ENCODE measurements at places on chromosomes 7 and 10.
A peak's percentile ranks its signal among the peaks of the same experiment; 100 is the strongest.

GRCh38 chr10:112793202-112793921 lies 156.7 kb upstream of the TCF7L2 start:
- DNase-seq: no peak

DNA sequence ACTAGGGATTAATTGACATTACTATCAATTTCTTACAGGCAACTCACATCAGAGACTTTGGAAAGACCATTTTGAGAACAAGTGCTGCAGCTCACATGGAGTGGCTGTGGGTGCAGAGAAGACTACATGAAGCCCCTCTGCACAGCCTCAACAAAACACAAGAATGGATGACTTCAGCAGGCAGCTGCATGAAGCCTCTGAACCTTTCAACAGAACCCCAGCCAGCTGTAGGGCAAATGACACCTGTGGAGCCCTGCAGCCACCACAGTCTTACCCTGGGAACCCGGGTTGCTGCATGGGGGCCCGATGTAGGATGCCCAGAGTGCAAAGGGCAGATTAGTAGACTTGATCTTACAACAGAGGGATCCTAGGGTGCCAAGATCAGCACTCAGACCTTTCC lies 62.0 kb upstream of the CAMK2B start:
- DNase-seq: no peak

- DNase-seq: no peak
These were observed 90.9 kb downstream of the NEURL1 start for GRCh38 chr10:103584216-103585010.

GRCh38 chr10:130492266-130492934 lies 356.2 kb downstream of the GLRX3 start:
- no peak for DNase-seq

DNA sequence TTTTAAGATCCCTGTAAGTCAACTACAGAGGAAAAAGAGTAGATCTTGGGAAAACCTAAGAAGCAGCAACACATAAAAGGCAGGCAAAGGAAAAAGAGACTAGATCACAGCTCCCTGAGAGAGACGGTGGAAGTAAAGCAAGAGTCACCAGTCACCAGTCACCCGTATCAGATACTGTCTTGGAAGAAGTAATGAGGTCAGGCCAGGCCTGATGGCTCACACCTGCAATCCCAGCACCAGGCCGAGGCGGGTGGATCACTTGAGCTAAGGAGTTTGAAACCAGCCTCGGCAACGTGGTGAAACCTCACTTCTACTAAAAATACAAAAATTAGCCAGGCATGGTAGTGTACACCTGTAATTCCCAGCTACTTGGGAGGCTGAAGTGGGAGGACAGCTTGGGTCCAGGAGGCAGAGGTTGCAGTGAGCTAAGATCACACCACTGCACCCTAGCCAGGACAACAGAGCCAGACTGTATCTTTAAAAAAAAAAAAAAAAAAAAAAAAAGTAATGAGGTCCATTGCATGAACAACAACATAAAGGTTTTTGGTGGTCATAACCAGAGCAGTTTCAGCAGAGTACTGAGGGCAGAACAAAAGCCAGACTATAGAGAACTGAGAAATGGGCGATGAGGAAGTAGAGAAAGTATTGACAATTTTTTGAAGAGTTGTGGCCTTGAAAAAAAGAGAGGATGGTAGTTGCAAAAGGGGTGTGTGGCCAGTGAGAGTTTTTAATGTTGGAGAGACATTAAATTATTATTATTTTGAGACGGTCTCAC lies 16.9 kb downstream of the ZNF713 start:
- DNase-seq: no peak

- peak; percentile 28 for DNase-seq
These were observed 1.0 kb downstream of the PRR15 start for GRCh38 chr7:29564496-29565223.

DNA sequence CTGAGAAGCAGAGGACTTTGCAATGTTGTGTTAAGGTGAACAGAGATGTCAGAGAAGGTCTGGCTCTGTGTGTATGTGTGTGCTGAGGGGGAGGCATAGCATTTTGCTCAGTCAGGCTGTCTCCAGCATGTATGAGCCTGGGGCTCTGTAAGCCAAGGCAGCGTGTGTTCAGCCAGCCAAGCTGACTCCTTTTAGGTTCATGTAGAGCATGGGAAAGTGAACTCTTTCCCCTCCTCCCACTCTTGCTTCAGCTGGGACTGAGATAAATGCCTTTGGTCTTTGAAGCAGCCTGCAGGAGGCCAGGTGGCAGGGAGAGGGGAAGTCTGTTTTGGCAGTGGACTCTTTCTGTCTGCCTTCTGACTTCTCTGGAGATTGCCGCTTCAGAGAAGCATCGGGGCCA lies 3.8 kb downstream of the SFXN2 start:
- DNase-seq: peak; percentile 56
